ENCODE measurements at places on chromosomes 7 and 10. TPM values are rescaled to one million over a fixed set of nuclear protein-coding genes. Genes with fewer than 3 reads are reported as not detected.

SLK gene
- 66.8 TPM for total RNA-seq

GRCh38 chr10:27624941-27625340, 120.7 kb downstream of the MKX start:
- no peak overlapping the region for H3K27ac ChIP-seq
- H3K4me1 ChIP-seq = peaks cover 20% of the 10 kb centered on the region
- no peak overlapping the region for H3K4me3 ChIP-seq
- DNase-seq = no peak
- no peaks in the 10 kb centered on the region for H3K36me3 ChIP-seq

PITX3 gene
- total RNA-seq = not detected

GRCh38 chr7:90472805-90473540, 3.5 kb downstream of the PTTG1IP2 start:
- H3K27ac ChIP-seq = no peak overlapping the region
- H3K36me3 ChIP-seq = no peaks in the 10 kb centered on the region
- H3K4me3 ChIP-seq = no peak overlapping the region
- no peaks in the 10 kb centered on the region for H3K27me3 ChIP-seq
- H3K4me1 ChIP-seq = no peaks in the 10 kb centered on the region
- DNase-seq = no peak

CH25H gene
- total RNA-seq = 0.22 TPM

ITIH2 gene
- total RNA-seq = not detected

DNA sequence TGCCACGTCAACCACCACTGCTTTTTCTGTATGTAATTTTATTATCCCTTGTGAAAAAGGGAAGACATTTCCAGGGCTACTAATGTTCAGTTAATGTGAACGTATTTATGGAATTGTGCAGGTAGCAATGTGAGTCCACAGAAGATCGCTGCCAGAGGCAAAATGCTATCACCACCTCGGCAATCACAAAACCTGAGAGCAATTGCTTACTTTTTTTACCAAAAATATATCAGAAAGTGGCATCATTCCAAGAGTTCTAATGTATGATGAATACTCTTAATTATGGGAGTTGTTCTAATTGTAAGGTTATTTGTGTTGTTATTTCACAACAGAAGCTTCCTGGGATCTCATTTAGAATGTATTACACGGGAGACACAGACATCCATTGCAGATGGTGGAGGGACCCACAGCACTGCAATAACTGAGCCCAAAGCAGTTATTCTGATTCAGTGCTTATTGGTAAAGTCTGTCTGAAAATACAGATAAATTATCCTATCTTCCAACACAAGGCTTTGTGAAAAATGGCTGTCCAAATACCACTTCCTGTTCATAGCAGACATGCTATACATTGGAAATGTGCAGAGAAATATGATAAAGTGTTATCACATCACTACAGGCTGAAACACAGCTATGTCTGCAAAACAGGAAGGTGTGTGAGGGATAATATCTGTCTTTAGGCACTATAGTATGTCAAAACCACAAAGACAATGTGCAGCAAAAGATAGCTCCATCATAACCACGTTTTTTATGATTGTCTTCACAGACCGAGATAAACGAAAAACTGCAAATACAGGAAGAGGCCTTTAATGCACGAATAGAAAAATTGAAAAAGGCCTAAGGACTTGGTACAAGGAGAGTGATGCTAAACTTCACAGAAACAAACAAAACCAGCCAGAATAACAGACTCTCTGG, 102.7 kb downstream of the CABCOCO1 start:
- no peak overlapping the region for H3K27ac ChIP-seq
- H3K4me3 ChIP-seq = no peak overlapping the region
- H3K36me3 ChIP-seq = no peaks in the 10 kb centered on the region
- peaks cover 12% of the 10 kb centered on the region for H3K4me1 ChIP-seq

DNA sequence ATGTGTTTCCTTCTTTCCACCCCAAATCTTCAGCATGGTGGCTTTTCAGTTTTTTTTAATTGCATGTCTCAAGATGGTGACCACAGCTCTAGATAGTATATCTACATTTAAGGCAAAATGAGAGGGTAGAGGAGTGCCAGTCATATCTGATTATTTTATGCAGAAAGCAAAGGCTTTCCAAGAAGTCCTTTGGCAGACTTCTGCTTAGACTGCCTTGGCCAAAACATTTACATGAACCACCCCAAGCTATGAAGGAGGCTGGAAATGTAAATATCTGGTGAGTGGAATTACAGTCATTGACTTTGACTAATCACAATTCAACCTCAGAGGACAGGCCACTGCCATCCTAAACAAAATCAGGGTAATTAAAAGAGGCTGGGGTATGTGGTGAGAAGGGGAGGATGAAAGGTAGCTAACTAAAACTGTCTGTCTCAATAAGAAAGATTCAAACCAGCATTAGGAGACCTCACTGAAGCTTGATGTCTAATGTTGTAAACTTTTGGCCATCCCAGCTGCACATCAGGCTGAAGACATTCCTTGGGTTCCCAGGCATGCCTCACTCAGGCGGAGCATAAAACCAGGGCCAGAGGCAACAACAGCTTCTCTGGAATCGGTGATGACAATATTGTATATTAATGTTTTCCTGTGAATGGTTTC, 53.4 kb downstream of the PPP1R3C start:
- H3K27ac ChIP-seq = peak overlapping the region; percentile 24
- no peaks in the 10 kb centered on the region for H3K36me3 ChIP-seq
- H3K27me3 ChIP-seq = no peaks in the 10 kb centered on the region
- H3K4me1 ChIP-seq = peaks cover 6% of the 10 kb centered on the region
- no peak for DNase-seq
- no peak overlapping the region for H3K4me3 ChIP-seq

AVPI1 gene
- 253 TPM for total RNA-seq

DNA sequence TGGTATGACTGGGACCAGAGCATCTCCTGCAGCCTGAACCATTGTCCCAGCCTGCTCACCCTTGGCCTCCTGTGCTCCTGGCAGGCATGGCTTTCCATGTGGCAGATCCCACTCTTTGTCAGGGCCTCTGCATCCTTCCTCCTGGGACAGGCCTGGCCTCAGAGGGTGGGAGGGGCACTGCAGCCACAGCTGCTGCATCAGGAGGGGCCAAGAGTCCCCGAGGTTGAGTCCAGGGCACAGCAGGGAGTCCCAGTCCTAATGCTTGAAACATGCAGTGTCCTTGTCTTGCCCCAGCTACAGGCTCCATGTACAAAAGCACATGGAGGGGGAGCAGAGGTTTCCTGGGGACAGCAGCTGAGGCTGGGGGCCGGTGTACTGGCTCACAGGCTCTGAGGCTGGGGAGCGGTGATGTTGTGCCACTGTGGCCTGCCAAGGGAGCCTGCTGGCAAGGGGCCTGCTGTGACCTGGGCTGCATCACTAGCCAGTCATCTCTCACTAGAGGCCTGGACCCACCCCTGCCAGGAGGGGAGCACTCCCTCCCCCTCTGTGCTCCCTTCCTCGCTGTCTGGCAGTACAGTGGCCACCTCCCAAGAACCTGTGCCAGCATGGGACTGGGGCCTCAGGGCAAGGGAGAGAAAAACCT, 144.8 kb downstream of the ZNF248 start:
- H3K4me3 ChIP-seq = no peak overlapping the region
- DNase-seq = no peak
- H3K27me3 ChIP-seq = no peaks in the 10 kb centered on the region
- H3K4me1 ChIP-seq = no peaks in the 10 kb centered on the region
- H3K27ac ChIP-seq = no peak overlapping the region
- H3K36me3 ChIP-seq = no peaks in the 10 kb centered on the region

DNA sequence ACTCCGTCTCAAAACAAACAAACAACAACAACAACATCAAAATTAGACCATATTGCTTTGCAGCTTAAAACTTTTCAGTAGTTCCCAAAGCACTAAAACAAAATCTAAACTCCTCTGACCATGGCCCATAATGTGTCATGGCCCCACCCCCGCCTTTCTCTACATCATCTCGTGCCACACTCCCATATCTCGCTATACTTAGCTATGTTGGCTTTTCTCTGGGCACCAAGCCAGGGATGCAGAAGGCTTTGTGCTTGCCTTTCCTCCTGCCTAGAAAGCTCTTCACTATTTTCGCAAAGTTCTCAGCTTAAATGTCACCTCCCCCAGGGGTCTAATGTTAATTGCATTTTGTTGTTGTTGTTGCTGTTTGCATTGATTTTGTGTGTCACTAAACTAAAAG, 15.1 kb upstream of the SLC16A12 start:
- DNase-seq = no peak
- H3K36me3 ChIP-seq = no peaks in the 10 kb centered on the region
- no peaks in the 10 kb centered on the region for H3K27me3 ChIP-seq
- H3K27ac ChIP-seq = no peak overlapping the region

DNA sequence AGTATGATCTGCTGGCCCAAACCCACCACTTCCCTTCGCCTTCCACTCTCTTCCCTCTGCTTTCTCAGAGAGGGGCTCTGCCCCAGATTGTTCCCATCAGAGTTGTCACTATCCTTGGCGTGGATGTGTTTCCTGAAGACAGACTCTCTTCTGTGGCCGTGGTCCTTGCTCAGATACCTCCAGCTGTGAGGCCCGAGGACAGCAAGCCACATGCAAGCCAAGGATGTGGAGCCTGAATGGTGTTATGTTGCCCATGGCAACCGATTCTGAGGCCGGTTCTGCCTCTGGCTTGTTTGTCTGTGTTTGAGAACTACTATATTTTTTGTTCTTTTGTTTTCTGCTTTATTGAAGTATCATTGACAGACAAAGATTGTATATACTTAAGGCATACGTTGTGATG, 247.4 kb upstream of the PODXL start:
- no peak overlapping the region for H3K27ac ChIP-seq
- no peak overlapping the region for H3K4me3 ChIP-seq
- H3K36me3 ChIP-seq = no peaks in the 10 kb centered on the region
- no peak for DNase-seq
- H3K27me3 ChIP-seq = no peaks in the 10 kb centered on the region
- no peaks in the 10 kb centered on the region for H3K4me1 ChIP-seq

DNA sequence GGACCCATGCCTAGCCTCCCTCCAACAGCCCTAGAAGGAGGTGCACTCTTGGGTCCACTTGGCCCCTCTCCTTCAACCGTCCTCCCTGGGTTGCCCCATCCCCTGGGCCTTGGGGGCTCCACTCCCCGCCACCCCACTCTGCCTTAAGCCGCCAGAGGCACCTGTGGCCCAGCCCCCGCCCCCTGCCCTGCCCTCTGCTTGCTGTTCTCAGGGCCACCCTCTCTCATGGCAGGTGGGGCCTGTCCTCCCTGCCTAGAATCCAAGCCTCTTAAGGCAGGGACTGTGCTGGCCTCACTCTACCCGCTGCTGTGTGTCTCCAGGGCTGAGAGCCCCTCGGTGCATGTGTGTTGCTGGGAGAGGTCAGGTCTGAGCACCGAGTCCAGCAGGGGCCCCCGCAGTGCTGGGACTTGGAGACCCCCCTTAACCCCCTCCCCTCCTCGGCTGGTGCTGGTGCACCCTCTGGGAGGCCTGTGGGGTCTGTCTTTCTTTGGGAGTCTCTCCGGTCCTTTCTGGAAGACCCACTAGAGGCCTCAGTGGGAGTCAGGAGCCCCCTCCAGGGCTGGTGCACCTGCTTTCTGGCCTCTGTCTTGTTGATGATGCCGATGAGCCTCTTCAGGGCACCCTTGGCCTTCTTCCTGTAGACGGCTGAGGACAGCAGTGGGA, 43.8 kb downstream of the CFAP46 start:
- H3K27ac ChIP-seq = no peak overlapping the region
- H3K4me1 ChIP-seq = no peaks in the 10 kb centered on the region
- H3K36me3 ChIP-seq = no peaks in the 10 kb centered on the region
- DNase-seq = no peak
- H3K27me3 ChIP-seq = no peaks in the 10 kb centered on the region

DNA sequence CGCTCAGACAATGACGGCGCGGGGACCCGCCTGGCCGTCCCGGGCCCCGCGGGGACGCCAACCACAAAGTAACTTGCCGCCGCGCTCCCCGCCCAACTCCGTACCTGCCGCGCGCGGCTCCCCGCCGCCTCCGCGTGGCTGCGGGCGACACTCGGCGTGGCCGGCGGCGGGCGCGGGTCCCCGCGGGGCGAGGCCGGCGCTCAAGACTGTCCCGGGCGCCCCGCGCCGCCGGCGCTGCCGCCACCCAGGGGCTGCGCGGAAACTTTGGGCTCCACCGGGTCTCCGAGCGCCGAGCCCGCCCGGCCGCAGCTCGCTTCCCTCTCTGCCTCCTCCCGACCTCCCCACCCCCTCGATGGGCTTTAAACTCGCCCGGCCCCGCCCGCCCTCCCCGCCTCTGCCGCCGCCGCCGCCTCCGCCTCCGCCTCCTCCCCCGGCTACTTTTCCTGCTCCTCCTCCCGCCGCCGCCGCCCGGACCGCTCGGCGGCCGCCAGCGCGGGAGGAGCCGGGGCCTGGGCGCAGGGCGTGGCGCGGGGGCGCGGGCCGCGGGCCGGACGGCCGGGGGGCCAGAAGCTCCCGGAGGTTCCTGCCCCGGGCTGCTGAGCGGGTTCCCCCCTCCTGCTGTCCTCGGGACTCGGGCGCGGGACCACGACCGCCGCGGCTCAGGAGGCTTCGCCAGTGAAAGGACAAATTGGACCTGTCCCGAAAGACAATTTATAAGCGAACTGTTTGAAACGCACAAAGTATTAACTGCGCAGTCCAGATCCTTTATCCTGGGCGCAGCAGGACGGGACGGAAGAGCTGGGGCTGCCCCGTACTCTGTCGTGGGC, 10.6 kb upstream of the GRB10 start:
- no peaks in the 10 kb centered on the region for H3K27me3 ChIP-seq
- H3K27ac ChIP-seq = peak overlapping the region; percentile 45
- H3K36me3 ChIP-seq = no peaks in the 10 kb centered on the region
- no peaks in the 10 kb centered on the region for H3K4me1 ChIP-seq
- DNase-seq = peak; percentile 30

TLX1 gene
- total RNA-seq = not detected

DNA sequence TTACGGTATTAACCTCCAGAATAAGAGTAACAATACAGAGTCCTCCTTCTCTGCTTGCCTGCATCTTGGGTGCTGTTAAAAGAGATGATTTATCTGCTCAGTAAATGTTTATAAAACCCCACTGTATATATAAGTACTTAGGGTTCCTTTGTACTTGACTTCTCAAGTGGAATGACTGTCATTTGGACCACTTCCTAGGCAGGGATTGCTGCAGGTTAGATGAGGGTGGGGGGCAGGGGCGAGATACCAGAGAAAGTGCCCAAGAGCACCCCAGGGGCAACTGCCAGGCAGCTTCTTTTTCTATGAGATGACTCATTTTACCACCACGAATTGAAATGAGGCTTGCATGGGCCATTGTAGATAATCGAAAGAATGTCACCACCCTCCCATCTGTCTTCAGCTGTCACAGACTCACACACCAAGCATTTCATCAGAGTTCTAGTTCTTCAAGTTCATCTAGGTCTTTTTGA, 421.9 kb upstream of the GALNT17 start:
- no peak for DNase-seq
- H3K4me1 ChIP-seq = no peaks in the 10 kb centered on the region
- no peaks in the 10 kb centered on the region for H3K27me3 ChIP-seq

RBM20 gene
- total RNA-seq = 8.7 TPM

DNA sequence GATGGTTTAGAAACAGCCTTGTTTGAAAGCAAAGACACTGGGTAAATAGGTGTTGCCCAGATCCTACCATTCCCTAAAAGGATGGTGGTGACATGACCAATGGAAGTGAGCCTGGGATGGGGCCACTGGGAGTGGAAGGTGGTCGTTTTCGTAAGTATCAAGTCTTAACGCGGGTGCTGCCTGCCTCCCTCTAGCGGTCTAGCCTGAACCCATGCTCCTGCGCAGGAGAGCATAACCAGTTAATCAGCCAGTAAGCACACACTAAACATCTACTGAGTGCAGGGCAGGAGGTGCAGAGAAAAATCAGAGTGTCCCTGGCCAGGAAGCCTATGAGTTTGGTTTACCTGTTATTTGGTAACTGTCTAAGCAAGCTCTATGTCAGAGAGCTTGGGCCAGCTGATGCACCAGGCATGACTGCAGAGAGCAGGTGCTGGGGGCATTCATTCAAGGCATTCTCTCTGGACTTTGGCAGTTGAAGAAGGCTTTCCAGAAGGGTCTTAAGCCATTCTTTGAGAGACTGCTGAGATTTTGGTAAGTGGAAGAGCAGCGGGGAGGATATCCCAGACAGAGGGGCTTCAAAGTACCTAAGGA, 930 bp downstream of the GARIN1A start:
- H3K27me3 ChIP-seq = no peaks in the 10 kb centered on the region
- DNase-seq = no peak
- H3K4me3 ChIP-seq = no peak overlapping the region

Measured in tibial nerve (tissue), 4 donors.